ENCODE measurements at places on chromosomes 7 and 10.

DNA sequence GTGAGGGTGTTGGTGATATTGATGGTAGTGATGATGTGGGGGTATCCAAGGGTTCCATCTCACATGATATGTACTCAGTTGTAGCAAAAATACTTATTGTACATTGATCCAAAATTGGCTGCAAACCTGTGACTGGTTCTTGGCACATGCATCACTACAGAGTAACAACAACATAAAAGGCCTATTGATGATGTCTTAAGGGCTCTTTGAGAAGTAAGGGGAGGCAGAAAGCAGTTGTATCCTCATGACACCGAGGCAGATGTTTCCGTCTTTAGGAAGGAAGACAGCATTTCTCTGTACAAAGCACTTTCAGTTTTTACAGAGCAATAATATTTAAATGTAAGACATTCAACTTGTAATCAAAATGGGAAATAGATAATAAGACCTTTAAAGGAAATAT, 34.5 kb downstream of the NRG3 start:
- H3K27ac ChIP-seq: no peak overlapping the region
- DNase-seq: no peak
- H3K27me3 ChIP-seq: peaks cover 9% of the 10 kb centered on the region
- H3K4me3 ChIP-seq: no peak overlapping the region

- no peaks in the 10 kb centered on the region for H3K4me1 ChIP-seq
- H3K27ac ChIP-seq: no peak overlapping the region
- no peak for DNase-seq
Measured at GRCh38 chr7:17289074-17289645, 9.3 kb upstream of the AHR start.

- H3K27me3 ChIP-seq: no peaks in the 10 kb centered on the region
- no peaks in the 10 kb centered on the region for H3K36me3 ChIP-seq
- no peaks in the 10 kb centered on the region for H3K4me1 ChIP-seq
- no peak for DNase-seq
- H3K4me3 ChIP-seq: no peak overlapping the region
Measured at GRCh38 chr7:14738086-14738485, 164.5 kb downstream of the DGKB start.

DNA sequence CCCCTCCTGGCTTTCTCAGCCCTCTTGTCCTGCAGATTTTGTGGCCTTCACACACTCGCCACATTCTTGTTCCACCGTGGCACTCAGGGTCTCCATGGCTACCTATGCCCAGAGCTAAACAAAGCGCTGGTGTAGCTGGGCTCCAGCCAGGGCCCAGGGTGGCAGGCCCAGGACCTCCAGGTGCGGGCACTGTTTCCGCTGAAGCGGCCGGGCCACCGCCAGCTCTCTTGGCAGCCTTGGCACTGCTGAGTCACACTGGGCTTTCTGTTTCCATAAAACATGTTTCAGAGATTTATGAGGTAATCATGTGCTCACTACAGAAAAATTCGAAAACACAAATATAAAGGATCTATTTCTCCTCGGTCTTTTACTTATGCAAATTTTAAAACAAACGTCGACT, 51.3 kb downstream of the AOC1 start:
- no peaks in the 10 kb centered on the region for H3K27me3 ChIP-seq
- H3K36me3 ChIP-seq: no peaks in the 10 kb centered on the region
- H3K4me3 ChIP-seq: no peak overlapping the region

DNA sequence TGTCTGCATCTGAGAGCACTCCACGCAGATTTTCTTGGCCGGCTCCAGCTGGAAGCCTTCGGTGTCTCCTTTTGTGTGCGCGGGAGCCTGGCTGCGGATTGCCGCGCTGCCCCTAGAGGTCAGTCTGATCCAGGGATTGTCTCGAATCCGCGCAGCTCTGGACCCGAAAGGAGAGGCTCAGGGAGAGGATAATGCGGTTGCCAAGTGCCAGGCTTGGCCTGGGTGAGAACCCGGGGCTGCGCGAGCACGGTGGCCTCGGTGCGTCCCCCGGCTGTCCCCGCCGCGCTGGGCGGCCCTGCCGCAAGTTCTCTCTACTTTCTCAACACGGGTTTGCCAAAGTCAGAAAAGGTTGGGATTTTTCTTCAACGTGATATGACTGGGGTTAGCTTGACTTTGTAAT, 140.9 kb downstream of the ADCYAP1R1 start:
- no peak overlapping the region for H3K27ac ChIP-seq
- peaks cover 3% of the 10 kb centered on the region for H3K27me3 ChIP-seq
- no peak overlapping the region for H3K4me3 ChIP-seq

- no peaks in the 10 kb centered on the region for H3K4me1 ChIP-seq
- H3K27ac ChIP-seq: no peak overlapping the region
- H3K36me3 ChIP-seq: no peaks in the 10 kb centered on the region
- no peaks in the 10 kb centered on the region for H3K27me3 ChIP-seq
- DNase-seq: no peak
Measured at GRCh38 chr10:121032460-121032859, 181.3 kb downstream of the WDR11 start.

DNA sequence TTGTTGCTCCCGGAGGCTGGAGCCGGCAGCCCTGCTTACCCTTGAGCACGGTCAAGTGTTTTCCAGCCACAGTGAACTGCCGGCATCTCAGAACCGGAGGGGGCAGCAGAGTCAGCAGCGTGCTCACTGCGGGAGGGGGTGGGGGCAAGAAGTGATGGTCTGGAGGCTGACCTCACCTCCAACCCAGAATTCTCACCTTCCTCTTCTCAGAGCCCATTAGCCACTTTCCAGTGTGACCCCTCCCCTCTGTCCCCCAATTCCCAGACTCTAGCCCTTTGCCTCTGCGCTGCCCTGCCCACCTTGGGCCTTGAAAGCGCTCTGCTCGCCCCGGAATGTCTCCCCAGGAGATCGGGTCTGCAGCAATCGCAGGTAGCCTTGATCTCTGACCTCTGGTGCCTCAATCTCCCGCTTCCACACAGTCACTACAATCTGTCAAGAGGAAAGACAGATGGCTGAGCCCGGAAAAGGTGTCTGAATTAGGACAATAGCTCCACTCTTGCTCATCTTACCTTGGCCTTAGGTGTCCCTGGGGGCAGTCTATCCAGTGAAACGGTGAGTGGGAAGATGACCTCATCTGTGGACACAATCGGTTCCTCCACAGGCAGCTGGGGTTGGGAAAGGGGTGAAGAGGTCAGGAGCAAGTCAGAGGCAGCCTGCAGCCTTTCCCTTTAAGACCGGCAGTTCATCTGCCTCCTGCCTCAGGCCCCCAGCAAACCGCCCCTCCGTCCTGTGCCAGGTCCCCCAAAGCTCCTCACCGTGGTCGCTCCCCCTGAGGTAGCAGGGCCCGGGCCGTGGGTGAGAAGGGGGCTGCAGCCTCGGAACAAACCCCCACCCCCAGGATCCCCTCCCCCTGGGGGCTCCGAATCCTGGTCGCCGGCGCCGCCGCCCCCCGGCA, 942 bp downstream of the TRAPPC14 start:
- peak overlapping the region; percentile 71 for H3K27ac ChIP-seq
- no peaks in the 10 kb centered on the region for H3K4me1 ChIP-seq
- H3K4me3 ChIP-seq: peak overlapping the region; percentile 93
- DNase-seq: no peak
- no peaks in the 10 kb centered on the region for H3K27me3 ChIP-seq
- H3K36me3 ChIP-seq: peaks cover 35% of the 10 kb centered on the region

DNA sequence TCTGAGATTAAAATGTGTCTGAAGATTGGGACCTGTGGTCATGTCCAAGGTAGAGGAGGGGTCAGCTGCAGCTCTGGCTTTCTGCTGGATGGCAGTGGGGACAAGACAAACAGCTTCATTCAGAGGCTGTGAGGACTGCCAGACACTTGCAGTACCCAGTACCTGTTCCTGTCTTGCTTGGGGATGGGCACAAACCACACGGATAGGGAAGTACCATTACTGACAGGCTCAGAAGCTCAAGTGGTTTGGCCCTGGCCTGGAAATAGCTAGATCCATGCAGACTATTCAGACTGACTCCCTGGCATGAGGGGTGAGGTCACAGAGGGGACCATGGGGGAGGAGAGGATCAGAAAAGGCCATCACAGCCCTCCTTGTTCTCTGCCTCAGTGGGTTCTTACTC, 56.0 kb upstream of the COMTD1 start:
- H3K27me3 ChIP-seq: no peaks in the 10 kb centered on the region
- no peaks in the 10 kb centered on the region for H3K36me3 ChIP-seq
- no peak for DNase-seq
- H3K4me3 ChIP-seq: no peak overlapping the region

- peaks cover 23% of the 10 kb centered on the region for H3K36me3 ChIP-seq
- peaks cover 4% of the 10 kb centered on the region for H3K27me3 ChIP-seq
- no peak for DNase-seq
- H3K4me3 ChIP-seq: no peak overlapping the region
- peaks cover 4% of the 10 kb centered on the region for H3K4me1 ChIP-seq
- no peak overlapping the region for H3K27ac ChIP-seq
Measured at GRCh38 chr7:100570954-100571828, 2.5 kb downstream of the SAP25 start.

GRCh38 chr7:37973915-37974314, 53.5 kb downstream of the EPDR1 start:
- H3K27ac ChIP-seq: no peak overlapping the region
- no peaks in the 10 kb centered on the region for H3K4me1 ChIP-seq
- no peak for DNase-seq
- H3K36me3 ChIP-seq: no peaks in the 10 kb centered on the region

- H3K27me3 ChIP-seq: no peaks in the 10 kb centered on the region
- H3K4me1 ChIP-seq: peaks cover 30% of the 10 kb centered on the region
- peak overlapping the region; percentile 93 for H3K27ac ChIP-seq
- DNase-seq: no peak
- H3K36me3 ChIP-seq: no peaks in the 10 kb centered on the region
Measured at GRCh38 chr10:3828404-3829155, 43.6 kb upstream of the KLF6 start.

DNA sequence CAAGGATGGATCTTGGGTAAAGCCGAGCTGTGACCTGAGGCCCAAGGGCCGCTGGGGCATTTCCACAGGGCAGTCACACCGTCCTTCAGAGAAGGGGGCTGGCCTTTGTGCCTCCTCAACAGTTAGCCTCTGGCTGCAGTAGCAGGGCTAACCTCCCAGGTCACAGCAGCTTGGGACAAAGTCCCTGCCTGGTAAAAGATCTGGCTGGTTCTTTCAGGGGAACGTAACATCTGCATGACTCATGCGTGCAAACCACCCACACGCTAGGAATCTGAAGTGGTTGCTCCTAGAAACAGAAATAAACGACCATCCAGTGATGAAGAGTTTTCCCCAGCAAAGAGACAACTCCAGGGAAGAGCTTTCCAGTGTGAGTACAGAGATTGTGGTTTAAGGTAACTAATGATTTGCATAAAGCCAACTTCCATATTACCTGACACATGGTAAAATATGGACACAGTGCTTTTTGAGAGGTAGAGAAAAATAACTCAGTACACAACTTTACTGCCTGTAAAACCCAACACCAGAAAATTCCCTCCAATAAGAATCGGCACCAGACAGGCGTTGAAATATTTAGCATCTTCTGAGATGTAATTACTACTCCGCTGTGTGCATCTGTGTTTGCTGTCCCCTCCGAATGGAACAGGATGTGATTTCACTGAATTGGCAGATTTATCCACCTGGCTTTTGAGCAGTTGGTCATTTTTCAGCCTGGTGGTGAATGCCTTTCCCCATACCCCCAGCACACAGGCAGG, 84.9 kb upstream of the ADRB1 start:
- H3K36me3 ChIP-seq: no peaks in the 10 kb centered on the region
- H3K4me3 ChIP-seq: no peak overlapping the region
- peak overlapping the region; percentile 12 for H3K27ac ChIP-seq
- peaks cover 21% of the 10 kb centered on the region for H3K4me1 ChIP-seq
- no peaks in the 10 kb centered on the region for H3K27me3 ChIP-seq
- DNase-seq: no peak

- no peak for DNase-seq
- no peak overlapping the region for H3K4me3 ChIP-seq
- no peaks in the 10 kb centered on the region for H3K36me3 ChIP-seq
- peaks cover 3% of the 10 kb centered on the region for H3K4me1 ChIP-seq
Measured at GRCh38 chr10:60940446-60940845, 3.5 kb downstream of the RHOBTB1 start.
